NCI-H1930 (cell line): ENCODE measurements at places on chromosomes 2 and 18.

DNA sequence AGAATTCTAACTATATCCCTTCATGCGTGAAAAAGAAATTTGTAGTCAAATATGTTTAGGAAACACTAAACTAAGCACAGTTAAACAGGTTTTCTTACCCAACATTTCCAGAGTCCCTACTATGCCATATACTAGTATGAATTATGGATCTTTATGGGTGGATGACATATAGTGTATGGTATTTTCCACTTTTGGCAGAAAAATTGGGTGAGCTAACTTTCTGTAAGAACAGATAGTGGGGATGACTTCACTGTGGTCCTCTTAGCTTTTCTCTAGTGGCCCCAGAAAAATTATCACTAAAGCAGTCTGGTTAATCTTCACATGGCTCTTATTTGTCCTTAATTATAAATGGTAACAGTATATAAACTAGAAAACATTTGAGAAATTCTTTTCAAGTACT is 240.0 kb upstream of the GULP1 start:
- no peak for DNase-seq

DNA sequence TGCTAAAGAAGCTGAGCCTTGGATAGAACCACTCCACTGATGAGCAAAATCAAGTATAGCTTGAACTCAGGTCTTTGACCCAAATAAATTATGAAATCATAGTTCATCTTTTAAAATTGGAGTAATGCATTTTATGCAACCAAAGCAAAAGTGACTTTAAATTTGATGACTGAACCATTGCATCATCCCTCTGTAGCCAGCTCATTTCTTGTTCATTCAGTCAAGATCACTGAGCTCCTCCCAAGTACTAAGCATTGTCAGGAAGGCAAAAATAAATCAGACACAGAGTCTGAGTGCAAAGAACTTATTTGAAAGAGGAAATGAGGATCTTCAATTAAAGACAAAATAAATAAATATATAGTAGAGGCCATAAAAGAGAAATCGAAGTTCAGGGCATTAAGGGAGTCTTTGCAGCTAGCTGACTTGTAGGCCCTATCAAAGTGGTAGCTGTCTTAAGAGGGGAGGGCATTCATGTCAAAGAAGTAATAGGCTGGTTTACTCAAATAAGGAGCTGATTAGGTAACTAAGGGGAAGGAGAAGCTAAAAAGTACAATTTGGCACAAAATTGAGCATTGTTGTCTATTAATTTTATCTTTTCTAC is 411.8 kb downstream of the MTX2 start:
- no peak for DNase-seq

GRCh38 chr18:12929477-12930083 is 18.2 kb upstream of the SEH1L start:
- no peak for DNase-seq

- DNase-seq = peak; percentile 21
Observed at GRCh38 chr2:57878171-57878865, 168.3 kb upstream of the VRK2 start.

GRCh38 chr2:237749961-237750360 is 48.6 kb upstream of the RBM44 start:
- no peak for DNase-seq

DNA sequence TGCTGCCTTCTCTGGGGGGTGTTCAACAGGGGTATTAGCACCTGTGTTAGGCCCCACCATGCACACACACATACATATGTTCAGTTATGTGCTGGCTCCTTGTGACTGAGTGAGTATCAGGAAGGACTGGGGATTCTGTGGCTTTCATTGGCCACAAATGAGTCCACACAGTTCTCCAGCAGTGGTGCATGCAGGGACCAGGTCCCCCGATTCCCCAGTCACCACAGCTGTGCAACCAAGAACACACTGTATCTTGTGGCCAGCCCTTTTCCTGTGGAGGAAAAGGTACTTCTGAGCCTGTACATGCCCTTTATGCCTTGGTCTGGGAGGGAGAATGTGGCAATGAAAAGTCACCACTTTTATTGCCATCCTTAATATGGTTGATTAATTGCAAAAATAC is 74.9 kb upstream of the KLF7 start:
- DNase-seq = no peak

- DNase-seq = no peak
Observed at GRCh38 chr2:174597345-174598047, at the start of gene WIPF1. Gene WIPF1, minus strand, starts transcription at chr2:174597804. Its CDS starts 12,231 bp downstream, at chr2:174585573.

DNA sequence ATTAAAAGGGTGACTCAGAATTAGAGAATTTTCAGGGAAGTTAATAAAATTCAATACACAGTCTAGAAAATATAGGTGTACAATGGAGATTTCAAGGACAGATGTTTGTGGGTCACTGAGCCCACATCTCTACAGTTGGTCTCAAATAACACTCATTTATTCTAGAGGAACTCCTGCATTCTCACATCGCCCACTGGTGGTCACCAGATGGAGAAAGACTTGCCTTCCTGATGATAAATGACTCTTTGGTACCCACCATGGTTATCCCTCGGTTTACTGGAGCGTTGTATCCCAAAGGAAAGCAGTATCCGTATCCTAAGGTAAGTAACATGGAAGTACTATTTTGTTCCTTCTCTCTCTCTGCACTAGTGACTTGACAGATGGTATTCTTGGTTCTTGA is 1297.1 kb downstream of the DPP10 start:
- DNase-seq = no peak

- no peak for DNase-seq
Observed at GRCh38 chr18:23227726-23228070, 92.4 kb downstream of the CABLES1 start.

GRCh38 chr2:109080757-109081156 is 48.2 kb upstream of the SH3RF3 start:
- no peak for DNase-seq

- DNase-seq = no peak
Observed at GRCh38 chr2:126990200-126990599, 91.5 kb downstream of the TEX51 start.

GRCh38 chr2:38598991-38599295 is 3.8 kb downstream of the HNRNPLL start:
- no peak for DNase-seq
